ENCODE measurements at places on chromosomes 4 and X. TPM values are rescaled to one million over a fixed set of nuclear protein-coding genes. Genes with fewer than 3 reads are reported as not detected.

NEXMIF gene
- total RNA-seq: not detected

FAM184B gene
- not detected for total RNA-seq

SHOX gene
- total RNA-seq: 0.21 TPM

TRIM60 gene
- total RNA-seq: not detected

TCEAL5 gene
- total RNA-seq: not detected

SPARCL1 gene
- total RNA-seq: 4.0 TPM

PAGE5 gene
- not detected for total RNA-seq

LRCH2 gene
- total RNA-seq: 7.9 TPM

RPS6KA6 gene
- 2.3 TPM for total RNA-seq

GRCh38 chr4:56512166-56512565 lies 6.6 kb downstream of the ARL9 start:
- H3K36me3 ChIP-seq: peaks cover 4% of the 10 kb centered on the region
- no peak for DNase-seq
- peaks cover 16% of the 10 kb centered on the region for H3K27me3 ChIP-seq
- no peak overlapping the region for H3K27ac ChIP-seq
- H3K4me1 ChIP-seq: no peaks in the 10 kb centered on the region
- no peak overlapping the region for H3K4me3 ChIP-seq

DNA sequence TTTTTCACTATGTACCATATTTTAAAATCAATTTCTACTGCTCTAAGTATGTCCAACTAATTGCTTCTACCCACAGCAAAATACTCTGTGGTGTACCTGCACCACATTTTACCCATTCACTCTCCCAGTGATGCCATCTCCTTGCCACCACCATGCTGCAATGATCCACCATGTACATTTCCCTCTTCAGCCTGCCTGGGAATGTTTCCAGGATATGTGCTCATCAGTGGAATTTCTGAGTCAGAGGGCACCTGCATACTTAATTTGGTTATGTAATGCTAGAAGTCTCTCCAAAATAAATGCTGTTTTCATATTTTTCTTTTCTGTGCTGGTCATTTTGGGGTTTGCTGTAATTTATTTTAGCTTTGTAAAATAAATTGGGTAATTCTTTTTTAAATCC lies 33.2 kb upstream of the OCIAD2 start:
- peak overlapping the region; percentile 81 for H3K27ac ChIP-seq
- H3K4me1 ChIP-seq: peaks cover 12% of the 10 kb centered on the region
- no peak for DNase-seq
- peaks cover 14% of the 10 kb centered on the region for H3K27me3 ChIP-seq

DNA sequence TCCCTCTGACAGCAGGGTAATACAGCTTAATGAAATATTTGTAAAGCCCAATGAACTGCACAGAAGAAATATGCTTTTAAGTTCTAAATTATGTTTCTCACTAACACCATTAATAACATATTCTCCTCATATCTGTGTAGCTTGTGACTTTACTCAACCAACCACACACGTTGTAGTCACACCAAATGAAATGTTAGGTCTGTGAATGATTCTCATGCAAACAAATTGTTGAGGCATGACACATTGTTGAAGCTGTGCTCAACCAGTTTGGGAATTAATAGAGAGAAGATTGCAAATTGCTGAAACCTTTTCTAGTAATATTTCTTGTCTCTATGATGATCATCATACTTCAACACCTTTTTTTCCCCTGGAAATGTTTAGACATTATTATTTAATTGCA lies 645.9 kb downstream of the PCDH7 start:
- H3K4me3 ChIP-seq: no peak overlapping the region
- H3K27ac ChIP-seq: no peak overlapping the region
- no peaks in the 10 kb centered on the region for H3K4me1 ChIP-seq
- DNase-seq: no peak
- no peaks in the 10 kb centered on the region for H3K36me3 ChIP-seq

DNA sequence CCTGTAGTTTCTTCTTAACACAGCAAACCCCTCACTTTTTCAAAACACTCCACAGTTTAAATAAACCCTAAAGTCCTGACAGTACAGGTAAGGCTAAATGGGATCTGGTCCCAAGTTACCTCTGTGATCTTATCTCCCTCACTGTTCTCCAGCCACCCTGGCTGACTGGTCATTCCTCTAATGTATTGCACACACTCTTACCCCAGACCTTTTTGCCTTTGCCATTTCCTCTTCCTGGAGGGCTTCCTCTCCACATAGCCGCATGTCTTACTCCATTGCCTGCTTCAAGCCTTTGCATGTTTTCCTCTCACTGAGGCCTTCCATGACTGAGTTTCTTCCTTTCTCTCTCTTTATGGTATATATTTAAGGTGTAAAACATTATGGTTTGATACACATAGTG lies 19.5 kb upstream of the ANXA3 start:
- no peak overlapping the region for H3K4me3 ChIP-seq
- H3K36me3 ChIP-seq: no peaks in the 10 kb centered on the region
- H3K27me3 ChIP-seq: no peaks in the 10 kb centered on the region

DNA sequence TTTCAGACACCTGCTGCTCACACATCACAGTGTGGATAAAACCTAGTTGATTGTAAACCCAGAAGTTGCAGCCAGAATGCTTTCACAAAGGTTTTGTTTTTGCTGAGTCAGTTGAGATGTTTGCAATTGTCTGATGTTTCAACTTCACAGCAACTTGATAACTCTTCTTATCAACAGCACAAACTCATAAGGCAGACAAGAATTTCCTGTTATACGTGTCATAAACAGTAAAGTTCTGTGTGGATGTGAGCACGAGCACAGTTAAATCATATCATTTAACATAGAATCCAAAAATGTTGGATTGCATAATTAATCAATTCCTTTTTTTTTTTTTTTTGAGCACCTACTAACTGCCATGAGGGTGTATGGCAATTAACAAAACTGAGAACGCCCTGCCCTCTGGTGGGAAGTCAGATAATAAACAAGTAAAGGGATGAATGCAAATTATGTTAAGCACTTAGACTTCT lies 512.2 kb downstream of the PDHA2 start:
- no peak overlapping the region for H3K27ac ChIP-seq
- no peaks in the 10 kb centered on the region for H3K36me3 ChIP-seq
- no peak overlapping the region for H3K4me3 ChIP-seq
- peaks cover 2% of the 10 kb centered on the region for H3K27me3 ChIP-seq

GRCh38 chrX:82127228-82128123 lies 925.6 kb downstream of the SH3BGRL start:
- DNase-seq: no peak
- H3K27me3 ChIP-seq: no peaks in the 10 kb centered on the region
- no peaks in the 10 kb centered on the region for H3K36me3 ChIP-seq
- H3K4me1 ChIP-seq: no peaks in the 10 kb centered on the region

DNA sequence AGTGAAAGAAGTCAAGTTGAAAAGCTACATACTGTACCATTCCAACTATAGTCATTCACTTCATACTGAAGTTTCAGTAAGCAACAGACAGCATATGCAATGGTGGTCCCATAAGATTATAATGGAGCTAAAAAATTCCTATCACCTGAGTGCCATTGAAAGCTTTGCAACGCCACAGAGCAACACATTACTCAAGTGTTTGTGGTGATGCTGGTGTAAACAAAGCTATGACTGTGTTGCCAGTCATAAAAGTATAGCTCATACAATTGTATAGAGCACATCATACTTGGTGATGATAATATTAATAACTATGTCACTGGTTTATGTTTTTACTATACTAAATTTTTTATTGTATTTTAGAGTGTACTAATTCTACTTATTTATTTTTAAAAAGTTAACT lies 78.9 kb downstream of the NAF1 start:
- DNase-seq: no peak
- peaks cover 8% of the 10 kb centered on the region for H3K27me3 ChIP-seq
- no peak overlapping the region for H3K27ac ChIP-seq
- H3K4me1 ChIP-seq: no peaks in the 10 kb centered on the region
- H3K36me3 ChIP-seq: no peaks in the 10 kb centered on the region

- no peaks in the 10 kb centered on the region for H3K36me3 ChIP-seq
- H3K27me3 ChIP-seq: no peaks in the 10 kb centered on the region
- no peak overlapping the region for H3K4me3 ChIP-seq
- peak overlapping the region; percentile 81 for H3K27ac ChIP-seq
- H3K4me1 ChIP-seq: peaks cover 24% of the 10 kb centered on the region
- no peak for DNase-seq
Measured at GRCh38 chr4:156547439-156547838, 424.2 kb downstream of the PDGFC start.

DNA sequence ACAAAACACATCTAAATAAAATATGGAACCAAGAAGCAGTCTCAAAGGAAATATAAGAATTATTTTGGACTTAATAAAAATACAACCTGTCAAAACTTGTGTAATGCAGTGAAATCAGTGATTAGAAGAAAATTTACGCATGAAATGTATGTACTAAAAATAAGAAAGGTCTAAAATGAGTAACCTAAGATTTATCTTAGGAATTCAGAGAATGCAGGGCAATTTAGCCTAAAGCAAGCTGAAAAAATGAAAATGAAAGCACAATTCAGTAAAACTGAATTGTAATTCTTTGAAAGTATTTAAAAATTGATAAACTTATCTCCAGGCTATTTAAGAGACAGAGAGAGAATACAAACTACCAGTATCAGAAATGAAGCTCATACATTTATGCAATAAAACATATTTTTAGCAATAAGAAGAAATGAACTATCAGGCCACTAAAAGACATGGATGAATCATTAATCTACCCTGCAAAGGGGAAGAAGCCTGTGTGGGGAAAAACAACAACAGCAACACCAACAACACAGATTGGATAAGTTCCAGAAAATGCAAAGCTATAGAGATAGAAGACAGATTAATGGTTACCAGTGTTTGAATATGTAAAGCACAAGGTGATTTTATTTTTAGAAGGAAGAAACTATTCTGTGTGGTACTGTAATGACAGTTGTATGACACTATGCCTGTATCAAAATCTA lies 442.0 kb upstream of the ADGRL3 start:
- DNase-seq: no peak
- H3K4me3 ChIP-seq: no peak overlapping the region
- H3K27me3 ChIP-seq: no peaks in the 10 kb centered on the region
- H3K4me1 ChIP-seq: peaks cover 12% of the 10 kb centered on the region
- peak overlapping the region; percentile 59 for H3K27ac ChIP-seq

- DNase-seq: no peak
- H3K27ac ChIP-seq: no peak overlapping the region
- H3K4me1 ChIP-seq: no peaks in the 10 kb centered on the region
- no peaks in the 10 kb centered on the region for H3K36me3 ChIP-seq
Measured at GRCh38 chr4:175823015-175823742, 11.1 kb upstream of the GPM6A start.

DNA sequence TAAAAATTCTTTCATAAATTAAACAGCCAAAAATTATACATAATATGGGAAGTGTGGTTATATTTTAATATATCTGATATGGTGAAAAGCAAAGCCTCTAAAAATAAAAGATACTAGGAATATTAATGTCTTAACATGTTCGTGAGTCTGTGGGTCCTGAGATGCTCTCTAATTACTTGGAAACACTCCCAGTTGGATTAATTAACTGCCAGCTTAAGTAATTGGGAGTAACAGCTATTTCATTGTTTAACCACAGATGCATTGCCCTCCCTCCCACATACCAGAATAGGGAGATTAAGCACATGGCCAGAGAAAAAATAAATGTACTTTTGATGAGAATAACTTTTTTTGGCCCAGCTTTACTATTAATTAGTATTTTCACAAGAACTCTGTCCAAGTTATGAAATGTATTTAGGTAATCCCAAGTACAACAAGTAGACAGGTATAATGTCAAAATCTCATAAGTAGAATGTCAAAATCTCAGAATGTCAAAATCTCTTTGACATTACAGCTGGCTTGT lies 79.7 kb downstream of the BTC start:
- H3K4me3 ChIP-seq: no peak overlapping the region
- peaks cover 24% of the 10 kb centered on the region for H3K27me3 ChIP-seq
- no peaks in the 10 kb centered on the region for H3K36me3 ChIP-seq
- DNase-seq: no peak

DNA sequence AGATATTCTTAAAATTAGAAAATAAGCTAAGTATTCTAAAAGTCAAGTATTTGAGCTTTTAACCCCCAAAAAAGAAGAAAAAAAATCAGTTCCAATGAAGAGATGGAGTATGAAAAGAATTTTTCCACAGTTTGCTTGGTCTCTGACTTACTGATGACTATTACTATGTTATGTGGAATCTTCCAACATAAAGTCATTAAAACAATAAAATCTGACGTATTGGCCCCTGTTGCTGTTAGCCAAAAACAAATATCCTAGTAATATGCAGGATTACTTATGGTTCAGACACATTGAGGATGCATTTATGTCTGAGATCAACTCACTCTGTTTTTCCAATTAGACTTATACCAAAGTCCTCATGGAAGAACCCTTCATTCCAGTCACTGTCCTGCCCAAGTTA lies 517.2 kb upstream of the ADGRL3 start:
- no peaks in the 10 kb centered on the region for H3K27me3 ChIP-seq
- peak overlapping the region; percentile 99 for H3K27ac ChIP-seq
- H3K4me1 ChIP-seq: peaks cover 24% of the 10 kb centered on the region
- DNase-seq: no peak
- H3K4me3 ChIP-seq: no peak overlapping the region

DNA sequence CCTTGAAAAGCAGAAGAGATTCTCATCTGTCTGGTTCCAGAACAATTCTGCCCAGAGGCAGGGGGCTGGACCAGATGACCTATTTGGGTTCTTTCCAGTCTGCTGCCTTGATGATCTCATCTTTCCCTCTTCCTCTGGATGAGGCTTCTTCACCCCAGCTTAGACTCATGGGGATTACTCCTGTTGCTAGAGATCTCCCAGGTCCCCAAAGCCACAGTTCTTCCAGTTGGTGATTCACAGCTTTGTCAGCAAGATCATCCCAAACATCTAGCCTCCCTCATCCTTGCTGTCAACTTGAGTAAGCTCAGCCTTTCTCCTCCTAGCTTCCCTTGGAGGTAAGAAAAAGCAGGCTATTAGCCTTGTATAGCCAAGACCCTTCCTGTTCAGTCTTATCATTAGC lies 64.2 kb upstream of the PJA1 start:
- no peak overlapping the region for H3K4me3 ChIP-seq
- no peaks in the 10 kb centered on the region for H3K4me1 ChIP-seq
- no peaks in the 10 kb centered on the region for H3K27me3 ChIP-seq
- DNase-seq: no peak
- no peaks in the 10 kb centered on the region for H3K36me3 ChIP-seq

GRCh38 chrX:23699636-23700194 lies 32.4 kb downstream of the PRDX4 start:
- no peak overlapping the region for H3K27ac ChIP-seq
- no peaks in the 10 kb centered on the region for H3K27me3 ChIP-seq
- H3K4me1 ChIP-seq: peaks cover 2% of the 10 kb centered on the region
- H3K4me3 ChIP-seq: no peak overlapping the region
- peaks cover 12% of the 10 kb centered on the region for H3K36me3 ChIP-seq
